ENCODE measurements at places on chromosomes 3 and 15.
A peak's percentile ranks its signal among the peaks of the same experiment; 100 is the strongest.

- no peak for DNase-seq
These were observed 97.4 kb downstream of the IMPG2 start for GRCh38 chr3:101223016-101223415.

DNA sequence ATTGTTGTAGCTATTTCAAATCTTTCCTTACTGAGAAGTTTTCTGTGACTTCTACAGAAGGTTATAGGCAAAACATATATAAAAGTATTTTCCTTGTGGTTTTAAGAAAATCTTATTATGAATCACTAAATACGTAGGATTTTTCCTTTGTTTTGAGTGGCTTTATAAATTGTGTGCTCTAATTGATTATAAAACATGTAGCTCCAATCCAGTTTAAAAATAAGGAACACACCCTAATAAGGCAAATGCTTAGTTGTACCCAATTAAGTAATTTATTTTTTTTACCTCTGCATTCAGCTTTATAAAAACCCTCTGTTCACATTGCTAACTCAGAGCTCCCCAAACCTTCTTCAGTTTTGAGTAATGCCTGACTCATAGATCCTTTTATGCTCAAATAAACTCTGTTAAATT is 408.0 kb downstream of the NAALADL2 start:
- no peak for DNase-seq

DNA sequence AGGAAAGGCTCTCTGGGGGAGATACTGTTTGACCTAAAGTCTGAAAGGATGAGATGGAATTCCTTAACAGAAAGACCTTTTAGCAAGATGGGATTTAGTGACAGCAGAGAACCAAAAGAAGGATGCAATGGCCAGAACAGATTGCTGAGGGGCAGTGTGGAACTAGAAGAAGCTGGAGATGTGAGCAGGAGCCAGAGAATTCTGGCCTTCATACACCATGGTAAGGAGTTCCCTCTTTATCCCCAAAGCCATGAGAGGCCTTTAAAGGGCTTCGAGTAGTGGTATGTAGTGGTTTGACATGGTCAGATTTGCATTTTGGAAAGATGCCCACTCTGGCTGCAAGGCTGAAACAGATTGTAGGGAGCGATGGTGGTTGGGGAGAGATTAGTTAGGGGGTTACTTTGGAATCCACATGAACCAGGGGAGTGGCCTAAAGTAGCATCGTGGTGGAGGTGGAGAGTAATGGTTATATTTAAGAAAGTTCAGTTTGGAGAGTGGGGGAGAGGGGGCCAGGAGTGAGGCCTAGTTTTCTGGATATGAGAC is 34.0 kb upstream of the NPHP3 start:
- no peak for DNase-seq

DNA sequence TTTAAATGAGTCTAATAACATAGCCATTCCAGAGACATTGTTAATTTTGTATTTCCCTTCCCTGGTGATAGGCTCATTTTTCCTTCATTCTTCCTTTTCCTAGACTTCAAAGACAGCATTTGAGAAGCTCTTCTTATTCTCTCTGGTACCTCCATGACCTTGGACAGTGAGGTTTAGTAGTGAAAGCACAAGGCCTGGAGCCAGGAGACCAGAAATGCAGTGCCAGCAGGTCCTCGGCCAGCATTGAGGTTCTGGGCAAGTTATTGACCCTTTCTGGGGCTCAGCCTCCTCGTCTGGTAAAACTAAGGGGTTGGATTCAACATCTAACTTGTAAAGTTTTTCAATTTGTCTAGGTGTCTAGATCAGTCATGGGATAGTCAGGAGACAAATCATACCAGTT is 146.9 kb downstream of the SV2B start:
- DNase-seq: no peak

GRCh38 chr3:10238345-10239183 is 9.7 kb upstream of the TATDN2 start:
- no peak for DNase-seq

DNA sequence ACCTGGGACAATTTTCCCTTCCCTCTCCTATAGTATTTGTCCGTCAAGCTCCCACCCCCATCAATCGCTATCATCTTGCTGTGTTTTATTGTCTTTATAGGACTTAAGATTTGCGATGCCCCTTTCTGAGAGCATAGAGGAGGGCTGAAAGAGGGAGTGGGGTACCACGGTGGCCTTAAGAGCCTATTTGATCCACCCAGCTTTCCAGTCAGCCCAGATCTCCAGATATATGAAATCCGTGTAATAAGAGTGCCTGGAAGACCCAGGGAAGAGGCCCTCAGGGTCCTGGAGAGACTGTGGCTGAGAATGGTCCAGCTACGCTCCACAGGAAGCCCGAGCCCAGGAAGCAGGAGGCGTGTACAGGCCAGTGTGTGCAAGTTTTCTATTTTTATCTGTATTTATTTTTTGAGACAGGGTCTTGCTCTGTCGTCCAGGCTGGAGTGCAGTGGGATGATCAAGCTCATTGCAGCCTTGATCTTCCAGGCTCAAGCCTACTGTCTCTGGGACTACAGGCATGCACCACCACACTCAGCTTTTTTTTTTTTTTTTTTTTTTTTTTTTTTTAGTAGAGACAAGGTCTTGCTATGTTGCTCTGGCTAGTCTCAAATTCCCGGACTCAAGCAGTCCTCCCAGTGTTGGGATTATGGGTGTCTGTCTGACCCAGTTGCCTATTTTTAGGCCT is 964 bp upstream of the NCKIPSD start:
- no peak for DNase-seq

DNA sequence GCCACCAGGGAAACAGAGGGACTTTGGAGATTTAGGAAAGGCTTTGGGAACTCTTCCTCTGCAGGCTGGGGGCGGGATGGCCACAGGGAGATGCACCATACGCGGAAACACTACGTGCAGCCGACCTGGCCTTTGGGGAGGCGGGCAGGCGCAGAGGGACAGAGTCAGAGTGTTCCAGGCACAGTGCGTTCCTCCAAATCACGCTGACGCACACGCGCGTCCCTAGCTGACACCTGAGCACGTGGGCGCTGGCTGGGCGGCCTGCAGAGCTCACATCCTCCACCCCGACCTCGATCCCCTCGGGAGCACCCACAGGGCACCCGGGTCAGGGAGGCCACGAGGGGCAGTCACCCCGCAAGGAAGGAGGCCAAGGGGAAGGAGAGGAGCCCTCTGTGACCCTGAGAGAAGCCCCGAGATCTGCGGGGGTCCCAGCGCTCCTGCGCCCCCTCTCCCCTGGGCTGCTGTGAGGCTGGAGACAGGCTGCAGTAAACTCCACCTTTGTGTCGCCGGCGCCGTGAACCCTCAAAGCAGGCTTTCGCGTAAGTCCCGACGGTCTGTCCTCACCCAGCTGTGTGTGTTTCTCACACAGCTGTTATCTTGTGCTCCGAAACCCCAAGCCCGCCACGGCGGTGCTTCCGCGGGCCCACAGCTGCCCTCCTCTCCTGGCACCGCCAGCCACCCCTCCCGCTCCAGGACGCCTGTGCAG is 196.3 kb downstream of the OCA2 start:
- no peak for DNase-seq

- peak; percentile 80 for DNase-seq
These were observed 32.5 kb downstream of the PARP15 start for GRCh38 chr3:122609798-122610559.

- no peak for DNase-seq
These were observed 81.2 kb downstream of the IGF1R start for GRCh38 chr15:98729446-98730042.

- DNase-seq: peak; percentile 44
These were observed 67.1 kb downstream of the ATP8B4 start for GRCh38 chr15:50051811-50052419.

DNA sequence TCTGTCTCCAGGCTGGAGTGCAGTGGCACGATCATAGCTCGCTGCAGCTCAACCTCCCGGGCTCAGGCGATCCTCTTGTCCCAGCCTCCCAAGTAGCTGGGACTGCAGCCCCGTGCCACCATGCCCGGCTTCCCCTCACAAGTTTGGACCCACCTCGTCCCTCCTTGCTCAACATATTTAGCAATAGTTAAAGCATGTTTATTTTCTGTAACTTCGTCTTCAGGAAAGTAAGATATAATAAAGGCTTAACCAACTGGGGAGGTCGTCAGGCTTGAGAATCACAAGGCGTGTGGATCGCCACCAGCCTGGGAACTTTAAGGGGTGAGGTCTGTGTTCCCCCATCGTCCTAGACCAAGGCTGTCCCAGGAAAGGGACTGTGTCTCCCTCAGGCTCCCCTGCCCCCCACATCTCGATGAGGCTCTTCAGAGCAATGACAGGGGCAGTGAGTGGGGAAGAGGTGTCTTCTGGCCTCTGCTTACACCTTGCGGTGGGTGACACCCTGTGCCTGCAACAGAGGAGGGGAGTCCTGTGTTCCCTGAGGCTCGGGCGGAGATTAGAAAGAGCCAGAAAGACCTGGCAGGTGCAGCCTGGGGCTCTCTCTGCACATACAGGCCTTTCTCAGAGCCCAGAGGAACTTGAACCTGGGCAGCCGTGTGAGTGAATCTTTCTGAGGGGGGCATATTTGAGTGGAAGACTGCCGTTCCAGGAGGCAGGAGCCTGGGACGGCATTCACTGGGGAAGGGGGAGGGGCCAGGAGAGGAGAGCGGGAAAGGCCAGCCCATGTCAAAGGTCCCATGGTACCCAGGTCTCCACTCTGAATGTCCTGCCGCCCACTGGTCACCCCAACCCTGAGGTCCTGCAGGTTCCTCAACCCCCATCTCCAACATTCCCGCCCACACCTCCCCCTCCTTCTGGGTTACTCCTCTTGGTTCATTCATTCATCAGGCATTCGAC is 152.3 kb downstream of the SMAD6 start:
- DNase-seq: no peak

- DNase-seq: peak; percentile 68
These were observed 293.3 kb upstream of the THBS1 start for GRCh38 chr15:39287322-39288195.

DNA sequence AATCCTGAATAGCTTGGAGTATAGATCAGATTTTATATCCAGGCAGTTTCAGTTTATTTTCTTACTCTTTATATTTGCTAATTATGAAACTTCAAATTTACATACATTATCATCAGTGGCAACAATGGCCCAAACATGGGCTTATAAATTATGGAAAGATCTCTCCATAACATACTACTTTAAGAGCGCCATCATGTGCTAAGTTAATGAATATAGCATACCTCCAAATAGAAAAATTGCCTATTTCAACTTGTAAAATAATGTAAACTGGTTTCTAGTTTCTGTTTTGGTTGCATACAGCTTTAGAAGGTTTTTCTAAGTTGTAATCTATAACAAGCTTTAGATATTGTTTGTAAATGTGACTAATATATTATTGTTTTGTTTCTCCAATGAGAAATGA is 531.3 kb upstream of the UBE2E2 start:
- no peak for DNase-seq

- no peak for DNase-seq
These were observed 46.9 kb downstream of the ARHGEF3 start for GRCh38 chr3:56754741-56755417.

- DNase-seq: no peak
These were observed 5.9 kb downstream of the USP3 start for GRCh38 chr15:63509955-63510940.

DNA sequence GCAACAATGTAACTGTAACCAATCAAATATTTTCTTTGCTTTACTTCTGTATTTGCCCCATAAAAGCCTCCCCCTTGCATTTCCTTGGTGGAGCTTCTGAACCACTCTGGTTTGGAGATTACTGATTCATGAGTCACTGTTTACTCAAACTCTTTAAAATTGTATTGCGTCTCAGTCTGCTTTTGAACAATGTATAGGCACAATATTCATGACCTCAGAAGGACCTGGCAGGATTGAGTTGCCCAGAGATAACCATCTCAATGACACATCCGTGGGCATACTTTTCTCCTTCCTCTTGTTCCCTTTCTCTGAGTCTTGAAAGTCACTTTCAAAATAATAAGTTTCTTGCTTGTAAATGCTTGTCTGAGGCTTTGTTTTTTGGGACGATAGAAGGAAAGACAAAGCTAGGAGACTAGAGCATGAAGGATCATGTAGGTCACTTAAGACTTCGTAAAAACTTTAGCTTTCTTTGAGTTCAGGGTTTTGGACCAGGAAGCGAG is 57.1 kb upstream of the POU1F1 start:
- peak; percentile 64 for DNase-seq

GRCh38 chr3:84077479-84077878 is 881.3 kb upstream of the CADM2 start:
- DNase-seq: no peak

GRCh38 chr3:123096731-123097130 is 29.9 kb downstream of the PDIA5 start:
- no peak for DNase-seq

DNA sequence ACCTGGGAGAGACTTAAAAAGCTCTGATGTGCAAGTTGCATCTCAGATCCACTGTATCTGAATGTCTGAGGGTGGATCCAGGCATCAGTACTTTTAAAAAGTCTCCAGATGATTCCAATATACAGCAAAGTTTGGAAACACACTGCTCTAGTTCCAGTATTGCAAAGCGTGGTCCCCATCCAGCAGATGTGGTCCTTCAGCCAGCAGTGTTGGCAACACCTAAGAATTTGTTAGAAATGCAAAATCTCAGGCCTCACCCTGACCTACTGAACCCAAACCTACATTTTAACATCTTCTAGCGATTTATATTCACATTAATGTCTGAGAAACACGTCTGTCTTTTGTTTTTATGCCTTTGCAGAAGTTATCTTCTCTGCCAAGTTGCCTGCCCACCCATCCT is 32.2 kb upstream of the SGO1 start:
- no peak for DNase-seq

GRCh38 chr3:178518660-178519396 is 17.4 kb upstream of the KCNMB2 start:
- no peak for DNase-seq

- DNase-seq: no peak
These were observed 73.9 kb downstream of the PEX5L start for GRCh38 chr3:179962629-179963387.

DNA sequence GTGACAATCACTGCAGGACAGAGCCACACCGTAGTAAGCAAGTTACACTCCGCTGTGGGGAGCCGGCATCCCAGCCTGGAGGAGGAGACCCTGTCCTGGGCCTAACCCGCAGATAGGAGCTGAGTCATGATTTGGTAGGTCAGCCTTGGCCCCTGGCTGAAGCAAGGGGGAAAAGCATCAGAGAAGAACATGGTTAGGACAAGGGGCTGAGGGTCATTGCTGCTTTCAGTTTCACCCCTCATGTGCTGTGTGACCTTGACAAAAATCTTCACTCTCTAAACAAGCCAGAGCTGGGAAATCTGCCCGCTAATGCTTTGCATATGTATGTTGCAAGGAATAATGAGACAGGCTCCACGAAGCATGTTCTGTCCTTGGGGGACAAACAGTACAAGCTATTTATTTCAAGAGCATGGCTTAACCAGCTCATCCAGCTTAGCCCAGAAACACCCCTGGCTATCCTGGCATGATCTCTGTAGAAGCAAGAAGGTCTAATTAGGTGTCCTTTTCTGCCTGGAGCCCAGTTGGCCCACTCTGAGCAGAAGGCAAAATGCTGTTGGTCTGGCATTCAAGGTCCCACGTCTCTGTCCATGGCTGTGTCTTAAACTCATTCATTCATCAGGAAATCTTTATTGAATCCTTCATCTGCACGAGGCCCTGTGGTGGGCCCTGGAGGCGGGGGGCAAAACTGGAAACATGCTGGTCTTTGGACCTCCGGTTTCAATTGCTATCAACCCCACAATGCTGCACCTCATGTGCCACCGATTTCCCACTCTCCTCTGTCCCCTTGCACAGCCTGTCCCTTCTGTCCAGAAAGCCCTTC is 221.3 kb upstream of the LYSMD4 start:
- no peak for DNase-seq

- no peak for DNase-seq
These were observed 621.5 kb upstream of the ZNF385D start for GRCh38 chr3:22372292-22373062.
